ENCODE measurements at places on chromosomes 7 and 10.

GRCh38 chr7:88546808-88547207 lies 212.7 kb upstream of the ZNF804B start:
- peak; percentile 61 for DNase-seq

GRCh38 chr7:151109094-151110048 lies 23.1 kb downstream of the AGAP3 start:
- no peak for DNase-seq

DNA sequence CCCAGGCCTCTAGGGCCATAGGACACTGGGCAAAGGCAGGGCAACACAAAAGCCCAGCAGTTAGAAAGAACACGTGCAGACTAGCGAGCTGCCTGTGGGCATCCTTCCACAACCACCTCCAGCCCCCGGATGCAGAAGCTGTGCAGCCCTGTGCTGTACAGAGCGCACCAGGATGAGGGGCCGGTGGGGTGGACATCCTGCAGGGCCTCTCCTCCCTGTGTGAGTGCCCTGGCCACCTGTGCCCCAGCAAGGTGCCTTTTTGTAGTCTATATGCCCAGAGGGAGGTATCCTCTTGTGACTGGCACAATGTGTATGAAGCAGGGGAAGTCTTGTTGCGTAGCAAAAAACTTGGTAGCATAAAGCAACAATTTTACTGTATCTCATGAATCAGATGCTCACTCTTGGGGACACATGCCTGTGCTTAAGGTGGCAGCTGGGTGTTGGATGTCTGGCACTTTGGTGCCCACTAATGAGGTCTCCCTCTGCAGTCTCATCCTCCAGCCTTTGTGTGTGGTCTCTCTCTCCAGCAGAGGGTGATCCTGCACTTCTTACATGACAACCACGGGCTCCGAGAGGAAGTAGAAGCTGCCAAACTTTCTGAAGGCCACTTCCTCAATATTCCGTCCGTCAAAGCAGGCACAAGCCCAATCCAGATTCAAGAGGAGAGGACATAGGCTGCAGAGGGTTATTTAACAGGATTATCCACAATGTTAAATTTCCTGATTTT lies 8.7 kb downstream of the NCAPG2 start:
- peak; percentile 94 for DNase-seq

DNA sequence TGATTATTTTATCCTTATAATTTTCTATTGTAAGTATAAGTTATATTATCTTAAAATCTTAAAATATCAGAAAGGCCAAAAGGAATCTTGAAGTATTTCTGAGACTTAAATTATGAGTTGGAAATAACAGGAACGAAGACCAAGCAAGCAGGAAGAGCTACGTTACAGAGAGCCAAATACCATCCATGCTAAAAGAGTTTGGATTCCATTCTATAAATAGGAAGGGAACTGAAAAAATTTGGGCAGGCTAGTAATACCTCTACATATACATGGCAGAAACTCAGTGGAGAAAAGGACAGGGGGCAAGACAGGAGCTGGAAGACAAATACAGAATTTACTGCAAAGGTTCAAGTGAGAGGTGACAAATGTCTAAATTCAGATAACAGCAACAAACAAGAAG lies 16.7 kb downstream of the ITGB1 start:
- no peak for DNase-seq

- no peak for DNase-seq
Observed at GRCh38 chr10:9296190-9296589, 1241.7 kb downstream of the GATA3 start.

DNA sequence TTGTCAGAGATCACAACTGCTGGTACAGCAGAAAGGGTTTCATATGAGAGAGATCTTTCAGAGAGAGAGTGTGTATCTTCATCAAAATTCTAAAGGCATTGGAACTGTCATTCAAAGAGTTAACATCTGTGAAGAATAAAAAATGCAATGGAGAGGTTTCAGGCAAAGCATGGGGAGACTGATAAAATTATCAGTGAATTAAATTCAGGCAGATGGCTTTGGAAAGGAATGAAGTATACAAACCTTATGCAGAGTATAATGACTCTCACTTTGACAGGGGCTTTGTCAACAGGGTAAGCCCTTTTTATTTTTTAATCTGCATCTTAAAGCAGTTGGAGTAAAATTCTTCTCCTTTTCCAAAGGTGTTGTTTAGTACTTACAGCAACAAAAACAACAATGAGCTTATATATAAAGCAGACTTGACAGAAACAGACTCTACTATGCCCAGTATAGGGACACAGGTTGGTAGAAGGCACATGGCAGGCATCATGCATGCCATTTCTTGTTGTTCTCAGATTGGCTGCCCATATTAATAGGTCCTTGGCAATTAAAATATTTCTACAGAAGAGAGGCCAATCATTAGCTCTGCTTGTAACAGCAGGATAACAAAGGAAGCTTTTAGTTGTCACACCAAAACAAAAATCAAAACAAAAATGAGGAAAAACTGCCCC lies 54.9 kb upstream of the NXPH1 start:
- DNase-seq = no peak

DNA sequence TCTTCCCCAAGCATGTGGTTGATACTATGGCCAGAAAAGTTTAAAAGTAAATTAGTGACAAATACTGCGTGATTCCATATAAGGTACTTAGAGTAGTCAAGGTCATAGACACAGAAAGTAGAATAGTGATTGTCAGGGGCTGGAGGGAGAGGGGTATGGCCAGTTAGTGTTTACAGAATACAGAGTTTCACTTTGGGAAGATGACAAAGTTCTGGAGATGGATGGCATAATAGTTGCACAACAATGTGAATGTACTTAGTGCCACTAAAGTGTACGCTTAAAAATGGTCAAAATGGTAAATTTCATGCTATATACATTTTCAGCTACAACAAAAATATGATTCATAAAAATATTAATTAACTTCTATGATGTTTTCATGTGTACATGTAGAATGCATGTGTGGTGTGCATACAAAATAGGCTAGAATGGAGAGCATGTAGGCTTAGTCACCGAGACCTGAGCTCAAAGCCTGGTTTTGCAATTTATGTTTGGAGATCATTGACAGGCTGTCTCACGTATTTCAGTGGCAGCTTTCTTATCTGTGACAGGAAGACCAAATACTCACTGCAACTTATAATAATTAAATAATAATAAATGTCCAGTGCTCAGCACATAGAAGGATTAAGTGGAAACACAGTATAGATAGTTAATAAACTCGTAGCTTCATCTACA lies 625.6 kb downstream of the SUGCT start:
- DNase-seq = no peak

- DNase-seq = peak; percentile 94
Observed at GRCh38 chr10:72334825-72335393, 19.8 kb downstream of the DNAJB12 start.

DNA sequence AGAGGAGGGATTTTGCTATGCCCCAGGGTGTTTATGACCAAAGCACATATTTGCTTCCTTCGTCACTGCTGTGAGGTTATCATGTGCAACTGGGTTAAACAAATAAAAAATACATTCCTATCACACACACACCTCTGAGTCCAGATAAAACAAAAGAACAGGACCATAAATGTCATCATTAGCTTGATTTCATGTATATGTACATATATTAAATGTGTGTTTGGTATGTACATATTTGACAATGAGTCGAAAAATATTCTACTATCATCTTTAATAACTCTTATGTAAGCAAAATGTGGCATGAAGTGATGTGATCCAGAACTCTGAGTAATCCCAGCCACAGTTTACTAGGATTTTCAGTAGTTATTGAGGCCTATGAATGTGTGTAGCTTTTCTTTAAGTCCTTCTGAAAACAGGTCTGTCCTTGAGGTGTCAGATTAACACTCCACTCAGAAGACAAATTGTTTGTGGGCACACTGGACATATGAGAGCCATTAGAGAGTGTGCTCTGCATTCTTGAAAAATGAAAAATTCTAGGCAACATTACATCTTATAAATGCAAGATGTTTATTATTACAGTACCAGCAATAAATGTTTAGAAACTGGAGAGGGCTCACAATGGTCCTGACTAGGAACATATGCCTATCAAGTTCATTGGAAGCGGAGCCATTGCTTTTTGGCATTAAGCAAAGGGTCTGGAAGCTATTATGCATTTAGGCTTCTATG lies 335.1 kb upstream of the SEMA3A start:
- DNase-seq = no peak

DNA sequence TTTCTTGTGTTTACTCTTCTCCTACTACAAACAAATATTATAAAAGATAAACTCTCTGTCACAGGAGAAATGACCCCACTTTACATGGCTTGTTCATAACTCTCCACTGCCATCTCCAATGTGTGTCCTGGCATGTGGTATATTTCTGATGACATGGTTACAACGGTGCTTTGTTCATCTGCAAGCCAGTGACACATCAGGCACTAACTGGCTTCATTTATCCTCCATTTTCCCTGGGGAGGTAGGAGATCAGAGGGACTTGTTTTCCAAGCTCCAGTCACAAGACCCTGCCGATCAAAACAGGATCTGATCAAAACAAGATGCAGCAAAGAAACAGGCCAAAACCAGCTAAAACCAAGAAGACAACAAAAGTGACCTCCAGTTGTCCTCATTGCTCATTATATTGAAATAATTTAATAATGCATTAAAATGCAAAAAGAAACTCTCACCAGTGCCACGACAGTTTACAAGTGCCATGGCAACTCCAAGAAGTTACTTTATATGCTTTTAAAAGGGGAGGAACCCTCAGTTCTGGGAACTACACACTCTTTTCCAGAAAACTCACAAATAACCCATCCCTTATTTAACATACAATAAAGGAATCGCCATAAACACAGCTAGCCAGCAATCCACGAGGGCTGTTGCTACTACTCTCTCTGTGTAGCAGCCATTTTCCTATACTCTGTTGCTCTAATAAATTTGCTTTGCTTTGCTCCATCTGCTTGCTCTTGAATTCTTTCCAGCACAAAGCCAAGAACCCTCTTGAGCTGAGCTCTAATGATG lies 224.2 kb downstream of the XPNPEP1 start:
- DNase-seq = no peak

DNA sequence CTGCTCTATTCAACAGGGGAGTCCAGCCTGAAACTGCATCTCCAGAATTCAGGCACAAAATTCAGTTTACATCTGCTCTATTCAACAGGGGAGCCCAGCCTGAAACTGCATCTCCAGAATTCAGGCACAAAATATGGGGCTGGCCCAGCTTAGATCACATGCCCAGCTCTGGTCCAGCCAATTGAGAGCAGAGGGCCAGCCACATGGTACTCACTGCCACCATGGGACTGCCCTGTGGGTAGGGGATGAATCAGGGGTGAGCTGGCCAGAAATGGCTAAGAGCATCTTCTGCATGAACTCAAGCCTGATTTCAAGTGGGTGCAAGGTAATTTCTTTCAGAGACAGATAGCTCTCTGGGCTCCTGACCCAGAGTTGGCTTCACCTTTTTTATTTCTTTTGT lies 156.6 kb upstream of the LYZL2 start:
- DNase-seq = no peak

All from hematopoietic multipotent progenitor cell treated with erythropoietin and hydrocortisone succinate and interleukin-3 and kit ligand, for 4 days (in vitro differentiated cells).